Stimulated activated CD8-positive, alpha-beta memory T cell treated with anti-CD3 and anti-CD28 coated beads, Interleukin-4, amount 100 ng/mL, for 1 hour (primary cell): ENCODE measurements at places on chromosomes 2 and 18.

- DNase-seq: no peak
These were observed 31.5 kb upstream of the TSPYL6 start for GRCh38 chr2:54287532-54287931.

- no peak for DNase-seq
These were observed 12.1 kb downstream of the DOCK10 start for GRCh38 chr2:225030203-225030602.

DNA sequence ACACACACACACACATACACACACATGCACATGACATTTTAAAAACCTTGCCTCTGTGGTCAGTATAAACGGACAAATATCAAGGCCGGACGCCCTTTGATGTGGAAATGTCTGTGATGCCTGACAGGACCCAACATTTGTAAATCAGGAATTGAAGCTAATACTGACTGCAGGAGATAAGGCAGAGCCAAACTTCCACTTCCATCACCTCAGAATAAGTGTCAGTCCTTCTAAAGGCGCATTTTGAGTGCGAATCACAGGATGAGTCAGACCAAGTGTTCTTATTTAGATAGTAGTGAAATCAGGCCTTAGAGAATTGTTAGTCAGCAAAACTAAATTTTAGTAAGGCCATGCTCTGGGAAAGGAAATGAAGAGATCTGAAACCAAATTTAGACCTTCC is 211.7 kb upstream of the LRATD1 start:
- DNase-seq: no peak

DNA sequence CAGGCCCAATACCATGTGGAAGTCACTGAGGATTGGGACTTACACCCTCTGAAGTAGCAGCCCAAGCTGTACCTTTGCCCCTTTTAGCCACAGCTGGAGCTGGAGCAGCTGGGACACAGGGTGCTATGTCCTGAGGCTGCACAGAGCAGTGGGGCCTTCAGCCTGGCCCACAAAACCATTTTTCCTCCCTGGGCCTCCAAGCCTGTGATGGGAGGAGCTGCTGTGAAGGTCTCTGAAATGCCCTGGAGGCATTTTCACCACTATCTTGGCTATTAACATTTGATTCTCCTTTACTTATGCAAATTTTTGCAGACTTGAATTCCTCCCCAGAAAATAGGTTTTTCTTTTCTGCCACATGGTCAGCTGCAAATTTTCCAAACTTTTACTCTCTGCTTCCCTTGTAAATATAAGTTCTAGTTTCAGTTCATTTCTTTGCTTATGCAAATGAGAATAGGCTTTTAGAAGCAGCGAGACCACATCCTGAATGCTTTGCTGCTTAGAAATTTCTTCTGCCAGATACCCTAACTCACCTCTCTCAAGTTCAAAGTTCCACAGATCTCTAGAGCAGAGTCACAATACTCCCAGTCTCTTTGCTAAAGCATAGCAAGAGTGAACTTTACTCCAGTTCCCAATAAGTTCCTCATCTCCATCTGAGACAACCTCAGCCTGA is 213.8 kb upstream of the MGAT5 start:
- no peak for DNase-seq

DNA sequence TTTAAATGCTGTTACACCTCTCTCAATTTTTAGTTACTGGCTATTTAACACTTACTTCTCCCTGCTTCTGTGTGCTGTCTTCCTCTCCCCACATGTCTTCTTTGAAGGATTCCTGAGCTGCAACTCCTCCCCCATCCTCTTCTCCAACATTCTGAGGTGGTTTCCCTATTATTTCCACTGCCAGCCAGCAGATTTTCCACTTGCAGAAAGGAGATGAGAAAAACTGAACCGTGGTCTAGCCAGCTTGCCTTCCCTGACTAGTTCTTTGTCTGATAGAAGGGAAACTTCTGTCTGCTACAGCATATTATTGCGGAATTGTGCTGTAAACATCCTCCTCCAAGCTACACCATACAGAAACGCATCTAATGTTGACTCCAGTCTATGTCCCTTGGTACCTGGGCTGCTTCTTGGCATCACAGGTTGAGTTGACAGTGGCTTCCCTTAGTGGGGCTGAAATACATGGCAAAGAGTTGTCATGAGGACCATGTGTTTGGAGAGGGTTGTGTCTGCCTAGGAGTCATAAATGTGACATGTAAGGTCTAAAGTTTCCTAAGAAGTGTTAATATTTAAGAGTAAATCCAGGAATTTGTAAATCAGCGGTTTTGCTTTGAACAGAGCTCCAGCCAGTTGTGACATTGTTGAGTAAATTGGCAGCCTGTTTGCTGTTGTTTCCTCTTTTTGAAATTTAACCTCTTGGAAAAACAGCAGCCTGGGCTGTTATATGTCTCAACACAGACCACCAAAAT is 68.3 kb upstream of the RND3 start:
- no peak for DNase-seq

DNA sequence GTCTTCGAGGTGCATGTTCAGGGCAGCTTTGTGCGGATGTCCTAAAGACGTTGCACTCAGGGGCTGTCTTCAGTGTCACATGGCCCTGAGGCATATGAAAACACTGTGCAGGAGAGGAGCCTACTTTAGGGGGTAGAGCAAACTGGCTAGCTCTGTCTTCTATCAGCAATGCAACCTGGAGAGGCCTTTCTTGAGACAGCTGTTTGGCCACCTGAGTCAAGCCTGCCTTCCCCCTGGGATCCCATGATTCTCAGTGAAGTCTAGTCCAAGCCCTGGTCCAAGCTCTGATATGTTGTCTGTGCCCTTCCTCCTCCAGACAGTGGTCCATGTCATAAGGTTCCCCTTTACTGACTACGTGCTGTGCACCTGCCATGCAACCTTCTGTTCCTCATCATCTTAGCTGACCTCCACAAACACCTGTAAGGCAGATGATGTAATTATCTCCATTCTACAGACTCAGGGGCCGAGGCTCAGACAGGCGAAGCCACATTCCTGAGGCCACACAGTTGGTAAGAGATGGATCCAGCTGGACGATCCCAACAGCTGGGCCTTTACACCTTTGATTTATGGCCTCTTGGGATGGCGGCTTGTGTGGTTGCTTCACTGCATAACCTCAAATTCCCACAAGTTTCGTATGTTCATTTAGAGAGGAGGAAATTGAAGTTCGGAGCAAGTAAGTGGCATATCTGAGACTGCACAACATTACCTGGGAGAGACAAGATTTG is 109.9 kb downstream of the COPS8 start:
- DNase-seq: no peak

DNA sequence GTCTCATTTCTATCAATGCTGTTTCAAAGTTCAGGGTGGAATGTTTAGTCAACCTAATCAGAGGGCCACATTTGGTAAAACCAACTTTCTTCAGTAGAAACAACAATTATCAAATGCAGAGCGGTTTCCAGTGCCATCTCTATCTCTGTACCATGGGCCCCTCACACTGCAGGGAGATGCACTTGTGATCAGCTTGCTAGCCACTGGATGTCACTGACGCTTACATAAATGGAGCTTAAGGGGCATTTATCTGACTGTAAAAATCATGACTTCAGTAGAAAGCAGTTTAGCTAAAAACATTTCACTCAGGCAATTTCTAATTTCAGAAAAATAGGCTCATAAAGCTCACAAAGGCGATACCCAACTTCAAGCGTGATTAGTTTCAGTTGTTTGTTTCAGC is 678.0 kb downstream of the ZEB2 start:
- DNase-seq: no peak

DNA sequence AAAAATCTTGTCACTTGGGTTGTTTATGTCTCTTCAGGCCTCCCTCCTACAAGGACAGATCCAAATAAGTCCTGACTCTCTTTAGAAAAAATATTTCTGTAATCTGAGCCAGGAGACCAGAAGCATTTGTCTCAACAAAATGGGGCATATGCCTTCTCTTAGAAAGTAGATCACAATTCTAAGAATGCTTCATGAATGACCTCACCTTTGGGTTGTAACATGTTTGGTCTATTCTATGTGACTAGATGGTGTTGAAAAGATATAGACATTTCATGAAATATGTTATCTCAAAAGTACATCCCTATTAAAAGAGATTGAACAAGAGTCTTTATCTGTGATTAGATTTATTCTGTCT is 159.0 kb upstream of the SETBP1 start:
- DNase-seq: no peak

DNA sequence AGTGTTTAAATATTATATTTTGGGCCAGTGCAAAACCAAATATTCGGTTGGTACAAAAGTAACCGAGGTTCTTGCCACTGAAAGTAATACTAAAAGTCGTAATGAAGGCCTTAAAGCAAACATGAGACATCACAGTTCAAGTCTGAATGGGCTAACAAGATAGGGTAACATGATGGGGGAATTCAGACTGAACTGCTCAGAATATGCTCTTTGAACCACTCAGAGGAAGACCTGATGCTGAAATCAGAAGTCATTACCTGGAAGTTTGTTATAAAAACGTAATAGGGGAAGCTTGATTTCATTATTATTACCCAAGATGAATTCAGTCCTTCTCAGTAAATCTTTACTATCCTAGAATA is 26.6 kb downstream of the CDKL4 start:
- no peak for DNase-seq

- no peak for DNase-seq
These were observed 256.7 kb downstream of the HDAC4 start for GRCh38 chr2:239143858-239144712.

DNA sequence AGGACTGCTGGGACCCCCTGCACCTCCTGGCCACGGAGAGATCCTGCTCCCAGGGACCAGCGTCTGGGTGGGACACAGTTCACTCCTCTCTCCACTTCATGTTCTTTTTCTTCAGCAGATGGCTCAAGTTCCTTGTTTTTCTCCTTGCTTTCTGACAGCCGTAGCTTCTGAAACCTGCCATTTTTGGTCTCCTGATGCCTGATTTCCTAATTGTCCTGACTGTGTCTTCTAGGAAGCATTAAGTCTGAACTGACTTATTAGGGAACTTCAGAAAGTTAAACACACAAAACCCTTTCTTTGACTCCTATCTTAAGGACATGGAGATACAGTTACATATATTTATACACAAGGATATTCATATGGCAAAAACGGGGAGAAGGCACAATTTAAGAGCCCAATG is 22.7 kb downstream of the CNNM4 start:
- no peak for DNase-seq

DNA sequence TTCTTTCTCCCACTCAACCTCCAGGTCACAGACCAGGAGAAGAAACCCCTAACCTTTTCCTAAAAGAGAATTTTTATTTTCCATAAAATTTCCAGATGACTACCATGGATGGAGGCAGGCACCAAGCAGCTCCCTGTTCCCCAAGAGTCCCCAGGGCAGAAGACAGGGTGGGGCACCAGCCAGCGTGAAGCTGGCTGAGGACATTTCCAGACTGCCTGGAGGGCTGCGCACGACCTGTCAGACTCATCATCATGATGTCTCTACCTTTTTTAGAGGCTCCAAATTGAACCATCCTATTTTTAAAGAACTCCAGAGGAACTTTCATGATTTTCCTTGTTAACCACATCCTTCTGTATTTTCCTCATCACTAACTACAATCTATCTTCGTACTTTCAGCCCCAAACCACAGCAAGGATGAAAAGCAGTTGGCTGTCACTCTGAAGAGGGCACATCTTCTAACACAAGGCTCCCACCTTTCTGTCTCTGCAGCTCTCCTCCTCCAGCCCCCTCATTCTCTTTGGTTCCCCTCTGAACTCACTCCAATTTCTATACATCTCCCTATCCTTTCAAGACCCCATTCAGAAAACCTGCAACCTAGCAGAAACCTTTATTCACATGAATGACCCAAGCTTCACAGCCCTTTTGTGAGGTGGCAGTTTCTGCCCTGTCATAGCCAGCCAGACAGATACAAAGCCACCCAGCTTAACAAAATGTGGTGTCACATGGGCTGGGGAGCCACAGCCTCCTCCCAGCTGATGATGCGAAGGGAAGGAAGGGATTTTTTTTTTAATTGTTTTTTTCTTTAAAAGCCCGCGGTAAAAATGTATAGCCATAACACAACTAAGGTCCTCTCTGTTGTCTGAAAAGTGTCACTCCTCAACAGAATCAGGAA is 11.1 kb downstream of the AMMECR1L start:
- DNase-seq: no peak
